ENCODE measurements at places on chromosomes 12 and 14. TPM values are rescaled to one million over a fixed set of nuclear protein-coding genes. Genes with fewer than 3 reads are reported as not detected.

Gene KRT75
- not detected for total RNA-seq

Gene AGAP2
- total RNA-seq: 0.33 TPM

Gene KLRB1
- total RNA-seq: not detected

Gene HOXC6
- total RNA-seq: 4.8 TPM

Gene TBC1D30
- total RNA-seq: 5.6 TPM

Gene SCN8A
- total RNA-seq: 2.6 TPM

Gene ACRBP
- total RNA-seq: 3.9 TPM

DNA sequence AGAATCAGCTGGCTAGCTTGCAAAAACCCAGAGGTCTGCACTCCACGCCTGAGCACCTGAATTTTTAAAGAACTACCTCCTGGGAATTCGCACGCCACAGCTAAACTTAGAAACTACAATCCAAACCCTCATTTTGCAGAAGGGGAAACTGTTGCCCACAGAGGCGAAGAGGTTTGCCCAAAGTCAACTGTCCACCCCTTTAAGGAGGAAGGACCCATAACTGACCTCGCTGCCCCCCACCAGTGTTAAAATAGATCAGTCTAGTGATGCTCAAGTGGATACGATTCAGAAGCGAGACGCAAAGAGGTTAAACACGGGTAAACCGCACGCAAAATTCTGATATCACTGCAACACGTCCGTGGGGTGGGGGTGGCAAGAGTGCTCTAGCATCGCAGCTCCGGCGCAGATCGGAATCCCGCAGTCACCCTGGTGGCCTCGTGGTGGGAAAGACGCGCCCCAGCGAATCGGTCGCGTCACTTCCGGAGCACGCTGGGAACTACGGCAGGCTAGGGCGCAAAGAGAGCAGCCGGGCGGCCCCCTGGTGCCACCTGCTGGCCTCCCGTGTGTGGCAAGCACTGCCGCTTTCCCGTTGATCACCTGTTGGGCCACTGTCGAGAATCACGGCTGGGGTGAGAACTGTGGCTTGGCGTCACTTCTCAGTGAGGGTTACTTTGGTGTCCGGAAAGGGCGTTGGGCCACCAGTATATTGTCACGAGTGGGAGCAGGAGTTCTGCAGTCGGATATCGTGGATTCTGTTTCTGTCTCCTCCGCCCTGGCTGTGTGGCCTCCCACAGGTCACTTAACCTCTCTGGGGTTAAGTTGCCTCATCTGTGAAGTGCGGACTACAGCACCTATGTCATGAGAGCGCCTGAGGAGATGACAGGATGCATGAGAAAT is at the start of gene ALKBH2:
Gene ALKBH2, minus strand, starts transcription at position 451 of the 897 bp plus-strand sequence. CDS start 686 bp downstream, outside the sequence.
- peak; percentile 95 for DNase-seq

DNA sequence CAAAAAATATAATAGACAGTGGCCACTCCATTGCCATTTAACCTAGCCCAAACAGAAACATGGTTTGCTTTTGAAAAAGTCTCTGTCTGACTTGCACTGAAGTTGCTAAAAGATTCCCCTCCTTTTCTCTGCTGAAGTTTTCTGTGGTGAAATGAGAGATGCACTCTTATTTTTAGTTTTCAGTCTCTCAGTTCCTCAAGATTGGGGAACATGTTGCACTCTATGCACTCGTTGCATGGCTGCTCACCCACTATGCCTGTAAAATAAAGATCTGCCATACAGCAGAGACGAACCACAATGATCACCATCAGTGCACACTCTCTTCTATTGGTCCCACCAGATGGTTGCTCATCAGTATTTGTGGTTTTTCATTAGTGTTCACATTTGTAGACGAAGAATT is 13.1 kb upstream of the DAAM1 start:
- DNase-seq: no peak

GRCh38 chr12:69052613-69053408 is 119.8 kb upstream of the CPM start:
- no peak for DNase-seq

GRCh38 chr12:116642683-116643082 is 83.5 kb downstream of the MAP1LC3B2 start:
- DNase-seq: no peak

DNA sequence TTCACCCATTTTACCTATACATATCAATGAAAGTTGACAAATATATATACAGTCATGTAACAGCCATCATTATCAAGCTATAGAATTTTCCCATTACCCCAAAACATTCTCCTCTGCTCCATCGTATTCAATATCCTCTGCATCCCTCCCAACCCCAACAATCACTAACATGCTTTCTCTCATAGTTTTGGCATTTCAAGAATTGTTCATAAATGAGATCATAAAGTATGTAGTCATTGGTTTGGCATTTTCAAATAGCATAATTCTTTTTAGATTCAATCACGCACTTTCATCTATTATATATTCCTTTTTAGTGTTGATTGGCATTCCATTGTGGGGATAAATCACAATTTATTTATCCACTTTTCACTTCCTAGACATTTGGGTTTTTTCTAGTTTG is 866.0 kb upstream of the TMEM132C start:
- DNase-seq: no peak

DNA sequence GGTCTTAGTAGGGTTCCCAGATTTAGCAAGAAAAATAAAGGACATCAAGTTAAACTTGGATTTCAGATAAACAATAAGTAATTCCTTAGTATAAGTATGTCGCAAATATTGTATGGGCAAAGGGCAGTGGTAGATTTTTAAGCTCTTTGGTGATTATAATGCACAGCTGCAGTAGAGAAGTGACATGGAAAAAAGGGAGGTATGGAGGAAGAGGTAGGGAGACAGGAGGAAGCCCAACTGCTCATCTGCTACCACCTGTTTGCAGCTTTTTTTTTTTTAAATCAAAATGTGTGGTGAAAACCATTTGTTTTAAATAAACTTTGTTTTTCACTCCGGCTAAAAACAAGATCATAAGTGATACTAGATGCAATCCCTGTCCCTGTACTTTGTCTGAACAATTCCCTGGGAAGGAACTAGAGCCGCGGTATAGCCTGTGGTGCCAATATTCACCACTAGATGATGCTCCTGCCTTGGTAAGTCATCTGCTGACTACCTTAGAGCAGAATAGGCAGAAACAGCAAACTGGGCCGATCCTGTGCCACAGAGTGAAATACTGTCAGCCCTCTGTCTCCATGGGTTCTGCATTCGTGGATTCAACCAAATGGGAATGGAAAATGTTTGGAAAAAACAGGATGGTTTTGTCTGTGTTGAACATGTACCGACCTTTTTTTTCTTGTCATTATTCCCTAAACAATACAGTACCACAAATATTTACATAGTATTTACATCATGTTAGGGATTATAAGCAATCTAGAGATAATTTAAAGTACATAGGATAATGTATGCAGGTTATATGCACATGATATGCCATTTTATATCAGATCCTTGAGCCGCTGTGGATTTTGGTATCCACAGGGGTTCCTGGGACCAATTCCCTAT is 62.4 kb upstream of the PLBD1 start:
- peak; percentile 73 for DNase-seq

DNA sequence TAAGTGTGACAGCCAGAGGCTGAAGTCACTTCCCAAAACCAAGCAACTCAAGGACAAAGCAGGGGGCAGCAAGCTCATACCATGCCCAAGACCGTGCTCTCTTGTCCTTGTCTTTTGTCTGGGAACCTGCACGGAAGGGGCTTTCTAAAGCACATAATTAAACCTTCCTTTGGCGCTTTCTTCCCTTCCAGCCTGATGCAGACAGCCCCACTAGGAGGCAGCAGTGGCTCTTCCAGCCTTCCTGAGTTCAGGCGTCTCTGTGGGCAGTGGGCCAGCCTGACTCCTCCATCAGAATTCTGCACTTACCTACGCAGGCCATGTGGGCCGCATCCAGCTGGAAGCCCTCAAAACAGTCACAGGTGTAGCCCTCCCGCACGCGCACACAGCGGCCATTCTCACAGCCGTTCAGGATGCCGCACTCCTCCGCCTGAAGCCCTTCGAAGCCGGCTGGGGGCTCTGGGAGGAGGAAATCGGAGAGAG is 7.6 kb downstream of the ISCA2 start:
- DNase-seq: no peak

DNA sequence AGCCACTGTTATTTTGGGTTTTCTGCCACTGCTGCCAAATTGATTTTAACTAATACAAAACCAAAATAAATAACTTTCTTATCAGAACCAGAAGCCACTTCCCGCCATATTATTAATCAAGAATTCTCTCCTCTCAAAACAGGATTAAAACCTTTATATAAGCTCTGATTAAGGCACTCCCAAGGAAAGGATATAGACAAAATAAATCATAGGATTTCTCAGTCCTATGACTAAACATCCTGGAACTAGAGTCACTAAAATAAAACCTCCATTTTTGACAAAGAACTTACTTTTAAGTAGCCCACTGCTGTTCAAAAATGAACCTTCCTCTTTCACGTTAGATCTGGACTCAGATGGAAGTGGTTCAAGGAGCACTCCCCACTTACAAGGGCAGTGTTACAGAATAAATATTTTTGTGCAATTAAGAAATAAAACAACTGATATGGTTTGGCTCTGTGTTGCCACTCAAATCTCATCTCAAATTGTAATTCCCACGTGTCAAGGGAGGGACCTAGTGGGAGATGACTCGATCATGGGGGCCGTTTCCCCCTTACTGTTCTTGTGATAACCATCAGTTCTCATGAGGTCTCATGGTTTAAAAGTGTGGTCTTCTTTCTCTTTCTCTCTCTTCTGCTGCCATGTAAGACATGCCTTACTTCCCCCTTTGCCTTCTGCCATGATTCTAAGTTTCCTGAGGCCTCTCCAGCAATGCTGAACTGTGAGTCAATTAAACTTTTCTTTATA is 26.4 kb downstream of the GXYLT1 start:
- DNase-seq: no peak
